DMS53 (cell line): ENCODE measurements at places on chromosomes 12 and 14.
A peak's percentile ranks its signal among the peaks of the same experiment; 100 is the strongest.

- DNase-seq = peak; percentile 39
Measured at GRCh38 chr12:106152334-106152733, 13.6 kb upstream of the NUAK1 start.

DNA sequence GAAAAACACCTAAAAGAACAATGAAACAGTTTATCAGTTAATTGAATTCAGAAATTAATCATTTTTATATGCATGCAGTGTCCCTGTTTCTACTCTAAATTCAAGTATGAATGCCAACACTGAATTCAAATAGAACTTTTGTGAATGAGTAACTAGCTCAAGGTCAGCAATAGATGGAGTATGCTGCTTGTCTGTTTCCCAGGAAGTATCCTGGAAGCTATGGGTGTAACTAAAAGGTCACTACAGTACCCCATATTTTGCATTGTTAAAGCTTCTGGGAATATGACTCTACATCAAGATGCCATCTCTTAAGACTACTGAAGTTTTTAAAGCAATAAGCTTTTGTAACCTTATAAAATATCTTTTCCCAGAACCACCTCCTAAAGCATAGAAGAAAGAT is 681.4 kb upstream of the FBXO33 start:
- DNase-seq = peak; percentile 1

GRCh38 chr12:67364228-67364627 is 95.1 kb downstream of the CAND1 start:
- DNase-seq = peak; percentile 32

DNA sequence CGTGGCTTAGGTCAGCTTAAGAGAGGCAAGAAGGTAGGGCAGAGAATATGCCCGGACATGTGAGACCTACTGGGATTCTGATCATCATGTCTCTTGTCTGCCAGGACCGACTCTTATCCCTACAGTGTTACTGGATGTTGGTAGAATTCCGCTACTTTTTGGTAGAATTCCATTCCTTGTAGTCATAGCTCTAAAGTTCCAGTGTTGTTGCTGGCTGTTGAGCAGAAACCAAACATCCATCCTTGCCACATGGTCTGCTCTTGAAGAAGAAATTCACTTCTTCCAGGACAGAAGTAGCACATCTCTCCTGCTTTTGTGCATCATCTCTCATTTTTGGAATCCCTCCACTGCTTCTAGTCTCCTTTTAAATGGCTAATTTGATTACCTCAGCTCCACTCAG is 453.7 kb downstream of the RPL10L start:
- DNase-seq = no peak

DNA sequence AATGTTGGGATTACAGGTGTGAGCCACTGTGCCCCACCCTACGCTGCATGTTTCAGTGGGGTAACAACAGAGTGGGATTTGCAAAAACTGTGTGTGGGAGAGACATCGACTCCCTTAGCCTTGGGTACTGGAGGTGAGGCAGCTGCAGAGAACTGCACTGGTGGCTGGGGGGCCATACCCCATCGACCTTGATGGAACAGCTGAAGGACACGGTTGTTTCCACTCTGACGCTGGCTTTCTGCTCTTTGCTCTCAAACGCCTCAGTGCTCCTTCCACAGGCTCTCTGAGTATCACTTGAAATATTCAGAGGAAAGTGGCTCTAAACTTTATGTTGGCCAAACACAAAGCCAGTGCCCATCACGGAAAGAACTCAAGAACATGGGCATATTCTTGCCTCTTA is 30.8 kb upstream of the LRRC10 start:
- no peak for DNase-seq

- DNase-seq = no peak
Measured at GRCh38 chr12:131177599-131177998, 223.9 kb downstream of the ADGRD1 start.

- no peak for DNase-seq
Measured at GRCh38 chr14:58444627-58445026, 17.1 kb downstream of the KIAA0586 start.

DNA sequence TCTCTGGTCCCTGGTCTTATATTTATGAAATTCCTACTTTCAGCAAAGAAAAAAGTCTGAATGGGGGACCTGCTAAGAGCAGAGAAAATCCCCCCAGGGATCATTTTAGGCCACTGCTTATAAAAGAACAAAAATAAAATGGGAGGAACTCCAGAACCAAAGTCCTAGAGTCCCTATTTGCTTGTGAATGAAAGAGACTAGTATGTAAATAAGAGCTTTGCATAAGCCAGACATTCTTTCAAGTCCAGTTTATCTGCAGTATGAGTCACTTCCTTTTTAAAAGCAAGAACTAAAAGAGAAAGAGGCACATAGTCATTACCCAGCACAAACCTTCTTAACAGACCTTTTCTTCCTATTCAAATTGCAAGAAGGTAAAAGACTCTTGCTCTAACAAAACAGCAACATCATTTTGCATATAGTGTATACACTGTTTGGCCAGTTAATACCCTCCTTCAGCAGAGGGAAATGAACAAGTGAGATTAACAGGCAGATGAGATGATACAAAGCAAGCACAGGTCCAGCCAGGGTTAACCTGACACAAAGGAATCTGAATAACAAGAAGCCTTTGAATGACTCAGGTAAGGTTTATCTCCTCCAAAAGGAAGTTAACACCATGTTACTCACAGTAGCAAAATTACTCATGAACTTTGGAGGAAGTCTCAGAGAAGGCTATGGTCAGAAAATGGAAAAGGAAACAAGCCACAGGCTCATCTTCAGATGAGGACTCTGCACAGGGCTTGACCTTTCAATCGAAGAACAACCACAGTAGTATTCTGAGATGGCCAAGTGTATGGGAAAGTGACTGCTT is 87.3 kb downstream of the PHLDA1 start:
- peak; percentile 91 for DNase-seq

DNA sequence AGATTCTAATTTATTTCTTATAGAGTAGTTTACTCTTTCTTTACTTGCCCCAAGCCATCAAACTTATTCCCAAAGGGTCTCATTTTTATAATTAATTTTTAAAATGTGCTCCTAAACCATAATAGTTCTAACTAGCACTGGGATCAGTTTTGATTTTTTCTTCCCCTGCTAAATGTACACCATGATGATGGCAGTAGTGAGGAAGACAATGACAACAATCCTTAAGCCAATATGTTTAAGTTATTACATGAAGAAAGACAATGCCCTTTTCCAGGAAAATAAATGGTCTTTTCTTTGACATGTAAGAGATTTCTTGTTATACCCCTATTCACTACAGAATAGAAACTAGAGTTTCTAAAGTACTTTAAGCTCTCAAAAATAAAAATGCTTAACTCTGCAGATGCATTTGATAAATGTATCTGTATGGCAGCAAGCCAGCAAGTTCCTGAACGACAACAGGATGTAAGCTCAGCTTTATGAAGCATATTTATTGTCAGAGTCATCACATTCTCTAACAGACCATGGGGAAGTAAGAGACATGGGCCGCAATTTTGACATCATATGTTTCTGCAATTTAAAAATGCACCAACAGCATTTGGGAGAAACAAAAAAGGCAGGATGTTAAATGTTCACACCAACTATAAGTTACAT is 36.0 kb upstream of the SNX6 start:
- peak; percentile 21 for DNase-seq

DNA sequence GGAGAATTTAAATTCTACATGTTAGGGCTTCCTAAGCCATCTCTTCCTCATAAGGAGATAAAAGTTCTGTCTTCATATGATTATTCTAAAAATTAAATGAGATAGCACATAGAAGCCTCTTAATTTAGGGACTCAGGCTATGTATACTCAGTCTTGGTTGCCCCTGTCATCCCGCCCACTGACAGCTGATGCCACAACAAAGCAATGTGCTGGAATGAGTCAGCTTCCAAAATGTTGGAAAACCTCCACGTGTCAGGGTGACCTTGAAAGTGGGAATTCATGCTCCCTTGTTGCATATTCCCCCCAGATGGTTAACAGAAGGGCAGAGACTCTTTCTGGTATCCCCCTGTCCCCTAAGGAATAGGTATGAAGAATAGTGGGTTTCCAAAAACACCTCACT is 238.0 kb upstream of the DDHD1 start:
- no peak for DNase-seq

GRCh38 chr12:51706206-51706605 is 115.2 kb downstream of the SCN8A start:
- DNase-seq = no peak

DNA sequence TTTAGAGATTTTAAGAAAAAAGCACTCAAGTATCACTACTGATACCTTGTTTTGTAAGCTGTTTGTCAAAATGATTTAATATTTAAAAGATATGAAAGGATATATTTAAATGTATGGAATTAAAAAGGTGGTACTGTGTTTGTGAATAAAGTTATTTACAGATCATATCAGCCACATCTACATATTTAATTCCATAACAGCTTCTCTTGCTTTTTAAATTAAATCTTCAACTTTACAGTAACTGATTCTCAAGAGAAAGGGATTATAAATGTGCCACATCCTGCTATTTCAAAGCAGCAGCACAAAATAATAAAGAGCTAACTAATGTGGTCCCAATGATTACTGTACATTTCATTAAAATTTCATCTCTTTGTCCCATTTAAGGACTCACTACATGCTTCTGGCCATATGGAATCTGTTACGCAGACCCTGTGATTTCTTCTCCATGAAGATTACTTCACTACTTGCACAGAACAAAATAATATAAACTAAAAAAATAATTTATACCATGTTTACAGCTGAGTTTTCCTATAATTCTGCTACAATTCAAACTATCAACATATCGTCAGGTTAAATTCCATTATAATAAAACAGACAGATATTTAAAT is 117.8 kb downstream of the MED13L start:
- no peak for DNase-seq

GRCh38 chr12:559906-560455 is 100.2 kb downstream of the B4GALNT3 start:
- no peak for DNase-seq

- DNase-seq = no peak
Measured at GRCh38 chr12:64007853-64008252, 163.4 kb downstream of the SRGAP1 start.

- DNase-seq = no peak
Measured at GRCh38 chr12:99108924-99109323, 463.8 kb downstream of the APAF1 start.

- peak; percentile 76 for DNase-seq
Measured at GRCh38 chr12:103928682-103929045, 1.5 kb upstream of the HSP90B1 start.

DNA sequence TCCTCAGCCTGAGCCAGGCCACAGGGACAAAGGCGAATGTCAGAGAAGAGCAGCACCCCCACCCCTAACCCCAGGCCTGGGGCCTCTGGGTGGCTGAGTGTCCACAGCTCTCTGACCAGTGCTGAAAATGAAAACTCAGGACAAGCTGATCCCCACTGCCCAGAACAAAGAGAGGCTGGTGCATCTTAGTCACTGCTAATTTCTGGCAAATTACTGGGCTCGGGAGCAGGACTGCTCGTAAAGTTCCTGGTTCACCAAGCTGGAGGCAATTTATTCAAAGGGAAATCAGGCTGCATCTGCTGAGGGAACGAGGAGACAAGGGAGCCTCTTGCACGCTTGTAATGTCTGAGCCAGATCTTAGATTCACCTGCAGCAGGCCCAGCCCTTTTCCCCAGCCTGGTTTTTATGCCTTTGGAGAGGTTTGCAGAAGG is 43.2 kb downstream of the CALM1 start:
- no peak for DNase-seq

GRCh38 chr14:92998946-92999345 is 76.0 kb downstream of the CHGA start:
- DNase-seq = no peak
